ENCODE measurements at places on chromosomes 2 and 18. TPM values are rescaled to one million over a fixed set of nuclear protein-coding genes. Genes with fewer than 3 reads are reported as not detected.
A peak's percentile ranks its signal among the peaks of the same experiment; 100 is the strongest.

The PSMA8 gene
- total RNA-seq = not detected

The SLC14A1 gene
- total RNA-seq = 0.24 TPM

DNA sequence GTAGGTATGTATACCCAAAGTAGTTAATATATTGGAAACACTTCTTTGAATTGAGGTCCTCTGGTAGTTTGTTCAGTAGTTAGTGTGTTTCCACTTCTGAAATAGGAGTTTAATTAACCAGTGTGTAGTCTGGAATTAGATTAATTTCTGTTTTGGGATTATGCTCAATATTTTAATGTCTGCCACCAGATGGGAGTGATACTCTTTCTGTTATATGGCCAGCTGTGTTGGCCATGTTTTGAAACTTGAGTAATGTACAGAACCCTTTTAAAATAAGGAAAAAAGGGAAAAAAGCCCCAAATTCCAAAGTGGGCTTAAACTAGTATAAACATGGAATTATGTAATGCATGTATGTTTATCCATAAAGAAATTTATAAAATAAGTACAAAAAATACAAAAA is 147.7 kb downstream of the CTNNA2 start:
- H3K4me3 ChIP-seq = no peak overlapping the region
- no peaks in the 10 kb centered on the region for H3K4me1 ChIP-seq
- peaks cover 30% of the 10 kb centered on the region for H3K27me3 ChIP-seq
- no peak for DNase-seq

DNA sequence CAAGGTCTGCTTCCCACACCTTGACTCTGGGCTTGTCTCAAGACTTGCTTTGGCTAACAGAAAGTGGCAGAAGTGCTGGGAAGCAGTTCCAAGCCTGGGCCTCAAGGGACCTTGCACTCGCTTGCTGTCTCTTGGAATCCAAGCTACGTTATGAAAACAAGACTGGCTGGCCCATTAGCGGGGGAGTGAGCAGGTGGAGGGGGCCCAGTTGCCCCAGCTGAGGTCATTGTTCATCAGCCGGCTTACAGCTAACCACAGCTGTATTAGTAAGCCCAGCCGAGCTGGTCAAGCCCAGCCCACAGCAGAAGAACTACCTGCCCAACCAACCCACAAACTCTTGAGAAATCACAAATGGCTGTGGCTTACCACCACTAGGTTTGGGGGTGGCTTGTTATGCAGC is 63.1 kb downstream of the MARCO start:
- peaks cover 4% of the 10 kb centered on the region for H3K27me3 ChIP-seq
- no peak overlapping the region for H3K4me3 ChIP-seq
- no peaks in the 10 kb centered on the region for H3K36me3 ChIP-seq
- H3K4me1 ChIP-seq = no peaks in the 10 kb centered on the region
- peak; percentile 66 for DNase-seq

DNA sequence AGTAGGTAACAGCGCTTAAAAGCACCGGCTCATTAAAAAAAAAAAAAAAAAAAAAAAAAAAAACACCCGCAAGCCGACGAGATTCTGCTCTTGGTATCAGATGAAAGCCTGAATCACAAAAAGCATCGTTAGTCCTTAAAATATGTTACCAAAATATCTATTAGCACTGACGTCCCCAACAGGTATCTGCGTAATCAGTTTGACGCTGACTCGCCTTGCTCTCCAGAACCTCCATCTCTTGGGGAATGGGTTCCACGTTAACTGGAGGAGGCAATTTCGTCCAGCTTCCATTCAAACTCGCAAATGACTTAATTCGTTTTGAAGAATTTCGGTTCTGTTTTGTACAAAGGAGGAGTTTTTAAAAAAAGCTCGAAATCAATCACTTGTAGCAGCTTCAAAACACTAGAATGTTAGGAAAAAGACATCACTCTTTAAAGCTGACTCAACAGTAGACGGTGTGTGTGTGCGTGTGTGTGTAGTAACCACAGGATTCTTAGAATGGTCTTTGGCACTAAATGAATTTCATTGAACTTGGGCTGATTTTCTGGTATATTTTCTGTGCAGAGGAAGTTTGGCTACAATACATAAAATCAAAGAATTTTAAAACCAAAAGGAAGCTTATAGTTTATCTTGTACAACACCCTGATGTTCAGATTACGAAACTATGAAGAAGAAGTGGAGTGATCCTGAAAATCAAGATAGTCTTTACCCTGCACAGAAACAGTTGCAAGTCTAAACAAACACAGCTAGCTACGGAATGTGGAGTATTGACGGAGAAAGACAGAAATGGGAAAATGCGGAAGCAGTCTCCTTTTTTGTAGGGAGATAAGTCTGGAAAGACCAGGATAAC is 1.1 kb upstream of the PGAP1 start:
- no peaks in the 10 kb centered on the region for H3K27me3 ChIP-seq
- H3K27ac ChIP-seq = peak overlapping the region; percentile 99
- peak overlapping the region; percentile 99 for H3K4me3 ChIP-seq
- no peaks in the 10 kb centered on the region for H3K36me3 ChIP-seq

DNA sequence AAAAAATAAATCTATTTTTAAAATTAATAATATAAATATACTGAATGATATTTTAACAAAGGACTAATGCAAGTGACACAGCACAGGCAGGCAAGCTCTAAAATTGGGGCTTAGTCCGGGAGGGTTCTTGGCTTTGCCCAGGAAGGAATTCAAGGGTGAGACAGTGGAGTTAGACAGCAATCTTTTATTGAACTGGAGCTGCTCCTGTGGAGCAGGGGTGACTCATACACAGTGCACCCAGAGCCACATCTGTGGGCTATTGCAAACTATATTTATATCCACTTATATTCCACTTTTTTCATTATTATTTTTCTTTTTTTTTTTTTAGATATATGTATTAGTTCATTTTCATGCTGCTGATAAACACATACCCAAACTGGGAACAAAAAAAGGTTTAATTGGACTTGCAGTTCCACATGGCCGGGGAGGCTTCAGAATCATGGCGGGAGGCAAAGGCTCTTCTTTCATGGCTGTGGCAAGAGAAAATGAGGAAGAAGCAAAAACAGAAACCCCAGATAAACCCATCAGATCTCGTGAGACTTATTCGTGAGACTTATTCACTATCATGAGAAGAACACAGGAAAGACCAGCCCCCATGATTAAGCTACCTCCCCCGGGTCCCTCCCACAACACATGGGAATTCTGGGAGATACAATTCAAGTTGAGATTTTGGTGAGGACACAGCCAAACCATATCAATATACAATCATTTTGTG is 437.1 kb downstream of the BCL11A start:
- H3K36me3 ChIP-seq = no peaks in the 10 kb centered on the region
- H3K4me3 ChIP-seq = no peak overlapping the region
- H3K27ac ChIP-seq = no peak overlapping the region
- H3K4me1 ChIP-seq = no peaks in the 10 kb centered on the region
- no peaks in the 10 kb centered on the region for H3K27me3 ChIP-seq

DNA sequence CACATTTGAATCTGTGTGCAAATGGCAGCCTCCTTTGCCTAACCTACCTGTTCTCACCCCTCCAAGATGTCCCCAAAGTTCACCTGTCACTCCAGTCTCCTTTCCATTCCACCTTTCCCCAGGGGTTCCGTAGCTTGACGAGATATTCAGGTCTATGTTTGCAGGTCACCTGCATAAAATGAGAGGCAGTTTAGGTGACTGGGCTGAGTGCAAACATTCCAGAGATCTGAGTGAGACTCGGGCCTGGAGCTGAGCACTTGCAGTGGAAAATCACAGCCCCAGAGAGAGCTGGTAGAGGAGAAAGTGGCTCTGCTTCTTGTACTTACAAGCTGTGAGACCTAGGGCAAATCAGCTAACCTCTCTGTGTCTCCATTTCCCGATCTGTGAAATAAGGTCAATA is 20.1 kb downstream of the CAPN14 start:
- no peaks in the 10 kb centered on the region for H3K36me3 ChIP-seq
- no peak overlapping the region for H3K4me3 ChIP-seq
- H3K27me3 ChIP-seq = peaks cover 7% of the 10 kb centered on the region
- H3K27ac ChIP-seq = no peak overlapping the region
- H3K4me1 ChIP-seq = no peaks in the 10 kb centered on the region

- DNase-seq = no peak
- no peak overlapping the region for H3K27ac ChIP-seq
Observed at GRCh38 chr2:44952143-44952805, 10.8 kb downstream of the SIX3 start.

DNA sequence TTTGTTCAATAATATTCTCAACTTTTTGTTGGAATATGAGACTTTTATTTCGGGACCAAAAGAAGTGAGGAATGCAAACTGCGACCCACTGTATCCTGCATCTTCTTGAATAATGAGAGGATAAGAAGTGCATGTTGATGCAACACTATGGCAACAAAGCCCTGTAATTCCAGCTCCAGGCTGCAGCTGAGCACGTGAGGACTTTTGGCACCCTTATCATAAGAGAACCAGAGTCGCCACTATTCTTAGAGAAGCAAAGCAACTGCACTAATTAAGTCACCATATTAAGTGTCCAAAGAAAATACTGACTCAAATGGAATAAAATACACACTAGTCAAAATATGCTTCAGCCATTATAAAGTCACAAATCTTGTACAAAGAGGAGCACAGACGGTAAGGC is 65.8 kb downstream of the FAM210A start:
- no peaks in the 10 kb centered on the region for H3K27me3 ChIP-seq
- peaks cover 10% of the 10 kb centered on the region for H3K36me3 ChIP-seq

- H3K27ac ChIP-seq = no peak overlapping the region
- H3K36me3 ChIP-seq = no peaks in the 10 kb centered on the region
- H3K4me3 ChIP-seq = no peak overlapping the region
- no peak for DNase-seq
- H3K27me3 ChIP-seq = peaks cover 10% of the 10 kb centered on the region
Observed at GRCh38 chr2:187079901-187080300, 230.9 kb upstream of the ZSWIM2 start.

DNA sequence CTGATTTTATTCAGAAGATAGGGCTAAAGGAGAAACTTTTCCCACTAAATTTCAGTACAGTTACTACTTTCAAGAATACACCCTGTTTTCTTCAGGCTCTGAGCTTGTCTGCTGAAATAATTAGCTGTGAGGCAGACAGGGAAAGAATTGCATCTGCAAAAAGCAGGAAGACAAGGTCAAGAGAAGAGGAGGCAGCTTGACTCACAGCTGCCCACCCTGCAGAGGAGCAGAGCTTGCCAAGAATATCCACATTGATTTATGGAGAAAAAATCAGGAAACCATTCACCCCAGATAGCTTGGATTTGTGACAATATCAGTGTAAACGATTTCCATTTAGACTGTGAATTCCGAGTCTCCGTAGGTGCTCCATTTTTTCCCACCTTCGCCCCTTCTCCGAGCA is 49.0 kb downstream of the ACTR2 start:
- no peaks in the 10 kb centered on the region for H3K27me3 ChIP-seq
- peaks cover 28% of the 10 kb centered on the region for H3K36me3 ChIP-seq
- H3K27ac ChIP-seq = peak overlapping the region; percentile 21
- no peak for DNase-seq

DNA sequence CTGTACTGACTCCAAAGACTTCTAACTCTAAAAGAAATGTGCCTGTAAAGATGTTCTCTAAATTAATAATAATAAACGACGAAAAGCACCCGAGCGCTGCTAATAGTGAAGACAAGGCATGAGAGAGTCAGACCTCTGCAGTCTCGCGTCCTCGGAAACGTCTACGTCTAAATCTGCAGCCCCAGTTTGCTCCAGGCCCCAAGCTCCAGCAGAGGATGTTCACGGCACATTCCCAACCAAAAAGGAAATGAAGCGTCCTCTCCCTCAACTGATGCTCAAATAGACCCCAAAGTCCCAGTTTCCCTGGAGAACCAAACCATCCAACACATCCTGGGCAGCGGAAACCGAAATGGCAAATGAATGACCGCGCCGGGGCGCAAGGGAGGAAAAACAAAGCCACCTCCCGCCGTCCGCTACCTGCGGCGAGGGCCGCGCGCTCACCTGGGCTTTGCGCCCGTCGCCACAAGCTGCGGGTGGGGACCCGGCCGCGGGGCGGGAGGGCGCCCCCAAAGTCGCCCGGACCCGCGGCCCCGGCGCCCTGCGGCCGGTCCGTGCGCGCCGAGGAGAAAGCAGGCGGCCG is 47.1 kb upstream of the CCDC150 start:
- peaks cover 39% of the 10 kb centered on the region for H3K4me1 ChIP-seq
- no peaks in the 10 kb centered on the region for H3K36me3 ChIP-seq
- H3K4me3 ChIP-seq = peak overlapping the region; percentile 89
- H3K27ac ChIP-seq = peak overlapping the region; percentile 97
- DNase-seq = no peak
- H3K27me3 ChIP-seq = no peaks in the 10 kb centered on the region

DNA sequence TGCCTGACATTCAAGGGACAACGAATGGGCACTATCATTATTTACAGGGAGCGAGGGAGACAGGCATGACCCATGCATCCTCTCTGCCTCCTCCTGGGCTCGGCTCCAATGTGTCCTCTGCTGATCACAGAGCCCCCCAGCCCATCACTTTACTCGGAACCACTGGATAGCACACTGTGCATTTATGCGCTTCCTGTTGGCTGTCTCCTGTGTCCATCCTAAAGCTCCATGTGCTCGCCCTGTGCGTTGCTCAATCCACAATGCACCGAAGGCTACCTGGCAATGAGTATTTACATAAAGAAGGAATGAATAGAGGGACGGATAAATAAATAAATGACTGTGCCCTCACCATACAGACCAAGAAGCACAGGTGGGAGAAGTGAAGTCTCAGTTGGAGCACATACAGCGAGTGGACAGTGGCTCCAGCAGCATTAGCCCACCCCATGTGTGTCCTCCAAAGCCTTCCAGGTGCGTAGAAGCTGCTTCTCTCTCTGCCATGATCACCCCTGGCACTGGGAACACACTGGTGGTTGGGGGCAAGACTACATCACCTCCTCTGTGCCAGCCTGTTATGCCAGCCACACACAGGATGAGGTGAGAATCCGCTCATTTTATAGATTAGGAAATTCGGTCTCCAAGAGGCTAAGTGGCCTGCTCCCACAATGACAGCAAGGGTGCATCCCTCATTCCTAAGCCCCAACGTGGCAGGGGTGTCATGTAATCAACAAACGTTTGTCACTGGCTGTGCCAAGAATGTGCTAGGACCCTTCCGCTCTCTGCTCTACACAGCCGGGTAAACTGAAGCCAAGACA is 2.3 kb upstream of the GDF7 start:
- H3K36me3 ChIP-seq = no peaks in the 10 kb centered on the region
- peaks cover 64% of the 10 kb centered on the region for H3K27me3 ChIP-seq
- DNase-seq = no peak

DNA sequence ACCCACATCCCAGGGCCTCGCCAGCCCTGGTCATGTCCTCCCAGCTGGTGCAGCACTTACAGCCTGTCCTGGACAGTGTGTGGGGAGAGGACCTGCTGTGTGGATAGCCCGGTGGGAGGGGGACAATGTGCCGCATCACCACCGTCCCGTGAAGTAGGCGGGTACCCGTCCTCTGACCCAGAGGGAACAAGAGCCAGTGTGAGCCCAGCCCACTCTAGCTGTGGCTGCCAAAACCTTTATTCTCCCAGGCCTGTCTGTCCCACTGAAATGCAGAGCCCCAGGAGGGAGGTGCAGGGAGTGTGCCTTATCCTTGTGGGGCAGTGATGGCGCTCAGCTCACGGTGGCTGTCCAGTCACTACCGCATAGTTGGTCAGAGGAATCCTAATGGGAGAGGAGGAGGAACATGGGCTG is 1.7 kb downstream of the TRAF3IP1 start:
- H3K27ac ChIP-seq = no peak overlapping the region
- H3K27me3 ChIP-seq = peaks cover 5% of the 10 kb centered on the region
- no peak for DNase-seq
- peaks cover 17% of the 10 kb centered on the region for H3K4me1 ChIP-seq

GRCh38 chr2:108236676-108237335 is 3.0 kb upstream of the SULT1C3 start:
- no peaks in the 10 kb centered on the region for H3K36me3 ChIP-seq
- no peak overlapping the region for H3K4me3 ChIP-seq
- DNase-seq = no peak
- H3K4me1 ChIP-seq = no peaks in the 10 kb centered on the region
- no peak overlapping the region for H3K27ac ChIP-seq

All from osteocyte (in vitro differentiated cells).